Activated naive CD4-positive, alpha-beta T cell (primary cell): ENCODE measurements at places on chromosomes 12 and 14.

GRCh38 chr12:66309606-66310005 lies 7.3 kb downstream of the HELB start:
- no peak for DNase-seq

DNA sequence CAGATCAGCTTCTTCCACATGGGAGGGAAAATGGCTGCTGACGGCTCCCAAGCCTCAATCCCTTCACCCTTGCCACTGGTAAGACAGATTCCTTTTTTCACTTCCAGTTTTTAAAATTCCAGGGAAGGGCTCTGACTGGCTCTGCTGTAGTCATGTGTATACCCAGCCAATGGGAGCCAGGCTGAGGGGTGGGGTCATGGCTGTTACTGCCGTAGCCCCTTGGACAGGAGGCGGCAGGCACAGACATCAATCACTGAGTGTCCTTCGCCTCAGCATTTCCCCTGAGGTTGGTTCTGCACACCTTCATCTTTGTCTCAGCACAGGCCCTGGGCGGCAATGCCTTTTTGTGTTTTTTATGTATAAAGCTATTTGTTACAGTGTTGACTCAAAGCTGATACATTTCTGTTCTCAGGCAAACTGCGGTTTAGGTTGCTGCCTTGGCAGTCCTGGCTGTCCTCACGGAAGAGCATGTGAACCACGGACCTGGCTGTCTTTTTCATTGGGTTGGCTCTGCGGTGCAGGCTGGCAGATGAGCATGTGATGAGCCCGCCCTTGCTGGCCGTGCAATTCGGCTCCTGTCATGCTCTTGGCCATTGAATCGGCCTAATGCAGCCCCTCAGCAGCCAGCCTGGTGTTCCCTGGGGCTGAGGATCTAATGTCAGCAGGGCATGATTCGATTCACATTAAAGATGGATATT lies 74.3 kb downstream of the PPM1A start:
- no peak for DNase-seq

GRCh38 chr12:12890543-12891079 lies 751 bp upstream of the GPRC5A start:
- DNase-seq = peak; percentile 15

- no peak for DNase-seq
Measured at GRCh38 chr12:38258411-38258810, 58.2 kb upstream of the ALG10B start.

GRCh38 chr12:94207849-94208621 lies 59.7 kb downstream of the PLXNC1 start:
- no peak for DNase-seq

DNA sequence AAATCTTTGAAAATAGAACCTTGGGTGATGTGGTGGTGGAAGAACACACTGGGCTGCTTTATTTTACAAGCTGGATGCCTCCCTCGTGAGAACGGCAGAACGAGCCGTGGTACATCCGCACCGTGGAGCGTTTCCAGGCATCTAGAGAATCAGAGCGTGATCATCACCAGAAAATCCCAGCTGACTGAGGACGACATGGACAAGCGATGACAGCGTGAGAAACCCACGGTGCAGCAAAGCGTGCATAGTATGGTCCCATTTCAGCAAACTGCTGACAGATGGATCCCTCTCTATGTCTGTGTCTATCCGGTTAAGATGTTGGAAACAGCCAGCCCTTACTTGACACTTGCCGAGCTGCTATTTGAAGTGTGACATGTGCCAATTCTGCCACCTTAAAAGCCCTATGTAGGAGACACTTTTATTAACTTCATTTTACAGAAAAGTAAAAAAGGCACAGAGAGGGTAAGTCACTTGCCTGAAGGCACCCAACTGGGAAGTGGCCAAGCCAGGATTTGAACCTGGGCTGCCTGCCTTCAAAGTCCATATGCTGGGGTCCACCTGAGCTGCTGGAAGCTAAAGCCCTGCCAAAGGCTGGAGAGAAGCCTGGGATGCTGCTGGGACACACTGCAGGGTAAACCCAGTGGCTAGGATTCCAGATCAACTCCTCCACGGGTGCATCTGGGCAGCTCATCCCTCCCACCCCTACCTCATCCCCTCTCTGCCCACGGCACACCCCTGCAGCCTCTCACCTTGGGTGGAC lies 14.9 kb downstream of the SCARB1 start:
- no peak for DNase-seq

- DNase-seq = no peak
Measured at GRCh38 chr12:25388183-25388582, 137.5 kb upstream of the KRAS start.

- no peak for DNase-seq
Measured at GRCh38 chr14:65344011-65344410, 68.5 kb upstream of the FUT8 start.

DNA sequence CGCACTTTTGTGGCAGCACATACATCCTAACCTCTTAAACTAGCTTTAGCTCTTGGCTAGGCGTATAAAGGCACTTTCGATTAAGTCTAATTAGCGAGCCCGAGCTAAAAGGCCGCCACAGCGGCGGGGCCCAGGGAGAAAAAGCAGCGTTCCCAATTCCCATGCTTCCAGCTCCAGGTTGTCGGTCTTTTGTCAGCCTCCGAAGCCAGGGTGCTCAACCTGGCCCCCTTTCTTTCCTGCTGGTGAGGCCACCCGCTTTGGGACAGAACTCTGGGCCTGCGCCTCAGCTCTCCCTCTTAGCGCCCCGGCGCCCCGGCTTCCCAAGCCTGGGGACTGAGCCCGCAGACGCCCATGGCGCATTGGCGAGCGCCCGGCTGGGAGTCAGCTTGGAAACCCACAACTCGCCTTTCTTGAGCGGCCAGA lies 33.3 kb upstream of the TBX5 start:
- no peak for DNase-seq

GRCh38 chr14:54348001-54348611 lies 48.7 kb upstream of the CDKN3 start:
- no peak for DNase-seq

DNA sequence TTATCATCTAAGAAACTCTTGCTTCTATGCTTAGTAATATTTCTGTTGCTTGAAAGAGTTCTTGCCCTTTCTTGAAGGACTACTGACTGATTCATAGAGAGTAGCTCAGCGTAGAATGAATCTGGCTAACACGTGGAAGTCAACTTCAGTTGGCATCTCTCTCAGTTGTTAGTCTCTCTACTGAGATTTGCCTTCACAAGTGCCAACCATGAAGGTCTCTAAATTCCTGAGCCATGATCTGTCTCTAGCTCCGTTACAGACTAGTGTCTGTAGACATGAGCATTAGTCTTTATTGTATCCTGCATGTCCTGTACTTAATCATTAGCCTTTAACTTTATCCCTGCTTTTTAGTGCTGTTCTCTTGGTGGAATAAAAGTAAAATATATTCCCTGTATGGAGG lies 19.1 kb upstream of the ALX1 start:
- DNase-seq = no peak

GRCh38 chr12:114450019-114450418 lies 44.1 kb upstream of the TBX5 start:
- DNase-seq = no peak

GRCh38 chr12:27982385-27982784 lies 9.9 kb upstream of the PTHLH start:
- no peak for DNase-seq

DNA sequence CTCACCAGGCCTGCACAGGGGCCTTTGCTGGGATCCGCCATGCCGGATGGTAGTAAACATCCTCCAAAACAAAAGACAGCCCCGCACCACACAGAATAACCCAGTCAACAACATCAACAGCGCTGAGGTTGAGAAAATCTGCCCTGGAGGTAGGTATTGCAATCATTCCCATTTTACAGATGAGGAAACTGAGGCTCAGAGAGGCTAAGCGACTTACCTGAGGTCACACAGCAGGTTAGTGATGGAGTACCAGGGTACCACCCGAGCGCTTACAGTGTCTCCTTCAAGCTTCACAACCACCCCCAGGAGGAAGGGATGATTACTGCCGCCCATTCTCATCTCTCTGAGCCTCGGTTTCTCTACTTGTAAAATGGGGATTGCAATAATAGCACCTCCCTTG lies 14.9 kb downstream of the TRPV4 start:
- DNase-seq = no peak

DNA sequence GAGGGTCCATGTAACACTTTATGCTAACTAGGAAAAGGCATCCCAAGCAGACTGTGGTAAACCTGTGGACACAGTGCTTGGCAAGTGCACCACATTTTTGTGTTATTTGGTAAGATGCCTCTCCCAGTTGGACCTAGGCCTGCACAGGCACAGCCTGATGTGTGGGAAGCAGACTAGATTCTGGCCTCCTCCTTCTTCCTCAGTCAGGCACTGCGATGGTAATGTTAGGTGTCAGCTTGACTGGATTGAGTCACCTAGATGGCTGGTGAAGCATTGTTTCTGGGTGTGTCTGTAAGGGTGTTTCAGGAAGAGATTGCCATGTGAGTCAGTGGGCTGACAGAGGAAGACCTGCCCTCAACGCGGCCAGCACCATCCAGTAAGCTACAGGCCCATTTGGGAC lies 25.3 kb upstream of the RHOJ start:
- DNase-seq = no peak

DNA sequence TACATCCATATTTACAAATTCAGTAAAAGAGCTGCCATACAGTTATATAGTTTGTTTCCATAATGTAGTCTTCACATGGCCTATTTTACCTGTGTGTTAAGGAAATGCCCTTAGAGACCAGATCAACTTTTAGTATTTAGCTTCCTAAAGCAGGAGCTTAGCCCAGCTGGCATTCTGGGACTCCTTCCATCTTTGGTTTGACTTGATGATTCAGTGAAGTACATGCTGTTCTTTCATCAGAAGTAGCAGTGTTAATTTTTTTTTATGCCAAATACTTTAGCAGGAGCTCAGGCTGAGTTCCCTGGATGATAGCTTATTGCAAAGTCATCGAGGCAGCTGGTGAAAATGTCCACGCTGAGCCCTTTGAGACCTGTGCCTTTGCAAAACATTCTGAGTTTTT lies 101.0 kb downstream of the FOXG1 start:
- no peak for DNase-seq

GRCh38 chr12:60920841-60921495 lies 1325.1 kb downstream of the SLC16A7 start:
- DNase-seq = no peak

GRCh38 chr14:96746101-96746500 lies 51.1 kb upstream of the VRK1 start:
- no peak for DNase-seq

DNA sequence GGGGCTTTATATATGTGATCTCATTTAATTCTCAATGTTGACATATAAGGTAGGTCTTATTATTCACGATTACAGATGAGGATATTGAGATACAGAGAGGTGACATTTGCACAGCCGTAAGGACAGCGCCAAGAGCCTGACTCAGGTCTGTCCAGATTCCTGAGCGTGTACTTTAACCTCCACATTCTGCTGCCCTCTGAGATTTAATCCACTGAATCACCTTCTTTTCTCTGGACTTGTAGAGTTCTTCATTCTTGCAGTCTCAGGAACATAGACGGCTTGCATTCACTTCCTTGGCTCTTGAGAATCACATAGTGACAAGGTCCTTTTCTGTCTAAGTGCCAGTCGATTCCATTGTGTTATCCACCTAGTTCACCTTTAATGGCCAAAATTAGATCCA lies 141.0 kb upstream of the ARHGAP5 start:
- DNase-seq = no peak
